Cardiac muscle cell (in vitro differentiated cells and primary cell): ENCODE measurements at places on chromosomes 12 and 14. TPM values are rescaled to one million over a fixed set of nuclear protein-coding genes. Genes with fewer than 3 reads are reported as not detected.

FITM1 gene
- total RNA-seq: 124 and 136 TPM in 2 replicates

TMX1 gene
- total RNA-seq: 11.3 and 11.9 TPM in 2 replicates

DLST gene
- 53.2 and 63.7 TPM in 2 replicates for total RNA-seq

ZNF385A gene
- 13.0 and 20.0 TPM in 2 replicates for total RNA-seq

PAPLN gene
- 1.2 and 4.2 TPM in 2 replicates for total RNA-seq

DNA sequence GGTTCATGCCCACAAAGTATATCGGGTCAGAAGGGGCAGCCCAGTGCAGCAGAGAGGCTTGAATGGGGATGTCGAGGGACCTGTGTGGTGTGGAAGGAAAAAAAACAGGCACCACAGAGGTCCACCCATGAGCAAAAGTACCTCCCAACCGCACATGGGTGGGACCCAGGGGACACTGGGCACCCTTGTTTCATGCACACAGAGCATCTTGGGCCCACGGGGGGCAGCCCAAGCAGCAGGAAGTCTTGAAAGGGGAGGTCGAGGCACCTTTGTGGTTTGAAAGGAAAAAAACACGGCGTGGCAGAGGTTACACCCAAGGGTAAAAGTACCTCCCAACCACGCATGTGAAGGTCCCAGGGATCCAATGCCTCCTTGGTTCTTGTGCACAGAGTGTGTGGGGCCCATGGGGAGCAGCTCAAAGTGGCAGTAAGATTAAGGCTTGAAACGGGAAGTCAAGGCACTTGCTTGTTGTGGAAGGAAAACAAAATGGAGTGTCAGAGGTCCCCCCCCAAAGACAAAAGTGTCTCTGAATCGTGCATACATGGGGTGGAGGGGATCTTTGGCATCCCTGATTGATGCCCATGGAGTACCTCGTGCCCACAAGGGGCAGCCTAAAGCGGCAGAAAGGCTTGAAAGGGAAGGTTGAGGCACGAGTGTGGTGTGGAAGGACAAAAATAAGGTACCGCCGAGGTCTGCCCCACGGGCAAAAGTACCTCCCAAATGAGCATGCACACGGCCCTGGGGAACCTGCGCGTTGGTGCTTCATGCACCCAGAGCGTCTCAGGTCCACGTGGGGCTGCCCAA, 575.5 kb downstream of the ALG10 start:
- DNase-seq: no peak

DNA sequence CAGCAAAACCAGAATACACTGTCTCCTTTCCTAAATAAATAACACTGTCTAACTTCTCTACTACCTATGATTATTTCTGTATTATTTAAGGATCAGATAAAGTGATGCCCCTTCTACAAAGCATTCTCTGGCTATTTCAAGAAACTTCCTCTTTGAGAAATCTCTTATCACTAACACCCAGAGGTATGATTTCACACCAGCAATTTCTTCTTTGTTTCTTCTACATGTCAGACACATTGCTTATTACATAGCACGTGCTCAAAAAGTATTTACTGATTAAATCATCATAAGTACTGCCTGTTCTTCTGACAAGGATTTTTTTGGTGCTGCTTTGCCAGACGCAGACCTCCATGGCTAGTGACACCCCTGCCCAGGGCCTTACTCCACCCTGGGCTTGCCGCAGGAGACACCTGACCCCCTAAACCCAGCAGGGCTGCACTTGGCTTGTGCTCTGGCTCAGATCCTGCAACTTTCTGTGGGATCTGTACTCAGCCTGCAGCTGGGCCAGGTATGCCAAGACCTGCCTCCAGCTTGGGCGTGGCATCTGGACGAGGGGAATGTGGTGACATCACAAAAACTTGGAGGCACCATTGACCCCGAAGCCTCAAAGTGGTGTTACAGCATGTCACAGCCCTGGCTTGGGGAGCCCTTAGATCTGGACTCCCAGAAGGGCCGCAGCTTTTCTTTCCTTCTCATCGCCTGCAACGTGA, 15.4 kb upstream of the HIGD1C start:
- no peak for DNase-seq

GRCh38 chr14:56044196-56044595, 74.0 kb upstream of the PELI2 start:
- DNase-seq: no peak

GRCh38 chr12:53049571-53050318, at the start of gene TNS2:
TSS of gene TNS2 (plus strand) at chr12:53050065. CDS start at chr12:53050186, 121 bp downstream.
- DNase-seq: peak; percentile 35

DNA sequence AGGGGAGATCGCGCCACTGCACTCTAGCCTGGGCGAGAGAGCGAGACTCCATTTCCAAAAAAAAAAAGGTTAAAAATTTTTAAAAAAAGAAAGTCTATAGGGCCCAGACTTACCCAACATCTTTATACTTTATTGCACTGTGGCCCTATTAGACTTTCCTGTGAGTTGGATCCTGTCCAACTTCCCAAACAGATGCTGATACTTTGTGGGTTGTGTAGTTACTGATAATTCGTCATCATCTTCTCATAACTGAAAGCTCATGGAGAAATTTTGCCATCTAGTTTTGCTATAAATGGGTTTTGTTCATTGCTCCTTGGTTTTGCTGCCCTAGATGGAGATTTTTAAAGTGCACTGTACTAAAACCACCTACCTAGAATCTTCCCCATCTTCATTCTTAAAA, 31.1 kb downstream of the APOBEC1 start:
- no peak for DNase-seq

GRCh38 chr12:93773122-93773871, 96.1 kb downstream of the CRADD start:
- no peak for DNase-seq

DNA sequence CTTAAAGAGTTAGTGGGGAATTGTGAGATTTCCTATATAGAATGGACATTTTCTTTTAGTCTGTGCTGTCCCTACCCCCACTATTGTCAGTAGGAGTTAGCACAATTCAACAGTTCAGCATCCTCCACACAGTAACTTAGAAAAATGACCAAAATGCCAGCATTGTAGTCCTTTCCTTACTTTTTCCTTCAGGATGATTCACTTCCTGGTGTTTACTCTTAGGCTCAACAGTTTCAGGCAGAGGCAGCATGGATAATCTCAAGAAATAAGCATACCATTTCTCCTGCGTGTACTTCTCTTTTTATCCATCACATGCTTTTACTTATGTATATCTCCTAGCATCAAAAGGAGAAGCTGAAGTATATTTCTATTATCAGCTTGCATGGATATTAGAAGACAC, 683.4 kb downstream of the SLC16A7 start:
- DNase-seq: no peak

DNA sequence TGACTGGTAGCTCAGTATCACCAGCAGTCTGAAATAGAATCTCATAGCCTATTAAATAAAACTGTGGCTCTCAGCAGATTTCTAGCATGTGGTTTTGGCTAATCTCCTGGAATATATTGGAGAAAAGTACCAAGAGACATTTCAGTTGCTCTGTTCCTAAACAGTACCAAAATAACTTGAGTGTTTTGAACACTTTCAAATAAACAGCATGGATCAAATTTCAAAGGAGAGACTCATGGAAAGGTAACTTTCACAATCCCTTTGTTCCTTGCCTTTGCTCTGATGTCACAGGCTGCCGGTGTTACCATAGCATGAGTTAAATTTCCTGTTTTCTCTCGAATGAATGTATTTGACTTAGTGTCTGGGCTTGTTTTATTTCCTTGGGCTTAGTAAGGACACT, 3.4 kb downstream of the ARG2 start:
- no peak for DNase-seq

- DNase-seq: no peak
Observed at GRCh38 chr12:41709463-41710285, 435.0 kb downstream of the GXYLT1 start.

GRCh38 chr14:81433378-81433777, 33.3 kb upstream of the STON2 start:
- DNase-seq: no peak

DNA sequence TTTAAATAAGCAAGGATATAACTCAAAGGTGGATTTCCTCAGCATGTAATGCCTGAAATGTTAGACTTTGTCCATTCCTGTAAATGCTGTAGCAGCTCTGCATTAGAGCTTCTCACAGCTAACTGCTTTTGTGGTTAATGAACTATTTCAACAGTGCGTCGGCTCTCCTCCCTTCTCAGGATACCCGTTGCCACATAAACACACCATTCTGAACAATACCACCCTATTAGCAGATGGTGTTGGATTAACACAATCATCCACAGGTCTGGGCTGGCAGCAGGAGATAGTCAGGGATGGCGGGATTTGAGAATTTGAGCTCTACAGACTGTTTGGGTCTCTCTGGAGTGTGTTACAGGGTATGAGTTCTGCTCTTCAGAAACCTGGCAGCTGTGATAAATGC, 33.5 kb upstream of the C12orf42 start:
- DNase-seq: no peak

DNA sequence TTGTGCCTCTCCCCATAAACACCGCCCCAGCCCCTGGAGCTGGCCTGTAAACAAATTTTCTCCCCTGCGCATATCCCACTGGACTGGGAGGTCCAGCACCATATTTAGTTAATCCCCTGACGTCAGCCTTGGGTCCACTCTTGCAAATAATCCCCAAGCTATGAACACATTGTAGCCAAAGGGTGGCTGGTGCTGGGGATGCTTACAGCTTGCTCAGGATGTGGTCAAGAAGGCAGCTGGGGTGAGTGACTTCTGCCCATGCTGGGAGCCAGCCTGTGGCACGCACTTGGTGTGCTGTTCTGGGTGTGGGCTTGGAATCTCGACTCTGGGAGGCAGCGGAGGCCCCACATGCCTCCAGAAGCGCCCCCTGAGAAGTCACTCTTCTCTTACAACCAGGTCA, 32.1 kb downstream of the CMKLR1 start:
- no peak for DNase-seq

DNA sequence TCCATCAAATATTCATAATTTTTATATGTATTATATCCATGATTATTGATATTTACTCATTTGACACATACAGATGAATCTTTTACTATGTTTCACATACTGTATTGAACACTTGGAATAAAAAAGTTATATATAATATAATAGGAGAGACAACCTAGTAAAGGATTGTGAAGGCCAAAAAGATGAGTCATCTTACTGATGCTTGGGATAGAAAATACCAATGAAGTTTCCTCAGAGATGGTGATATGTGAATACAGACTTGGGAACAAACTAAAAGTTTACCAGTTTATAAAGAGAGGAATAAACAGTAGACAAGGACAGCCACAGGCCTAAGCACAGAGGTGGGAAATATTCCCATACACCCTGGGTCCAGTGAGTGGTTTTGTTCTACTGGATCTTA, 743.9 kb upstream of the FLRT2 start:
- no peak for DNase-seq
